ENCODE measurements at places on chromosomes 16 and 17.

GRCh38 chr17:6304894-6305612 lies 129.9 kb downstream of the AIPL1 start:
- no peak overlapping the region for H3K4me3 ChIP-seq
- no peak for DNase-seq
- H3K36me3 ChIP-seq: no peaks in the 10 kb centered on the region
- H3K27ac ChIP-seq: no peak overlapping the region

GRCh38 chr17:51407576-51407975 lies 147.2 kb downstream of the UTP18 start:
- H3K4me3 ChIP-seq: no peak overlapping the region
- H3K36me3 ChIP-seq: no peaks in the 10 kb centered on the region
- no peaks in the 10 kb centered on the region for H3K27me3 ChIP-seq
- no peak overlapping the region for H3K27ac ChIP-seq
- H3K4me1 ChIP-seq: no peaks in the 10 kb centered on the region
- DNase-seq: no peak

- no peak overlapping the region for H3K4me3 ChIP-seq
- no peaks in the 10 kb centered on the region for H3K27me3 ChIP-seq
- H3K4me1 ChIP-seq: no peaks in the 10 kb centered on the region
These were observed 25.5 kb downstream of the ADAMTS18 start for GRCh38 chr16:77409311-77409710.

- H3K4me1 ChIP-seq: no peaks in the 10 kb centered on the region
- no peak overlapping the region for H3K27ac ChIP-seq
- H3K4me3 ChIP-seq: no peak overlapping the region
These were observed 81.6 kb upstream of the ZNF750 start for GRCh38 chr17:82921426-82921825.

DNA sequence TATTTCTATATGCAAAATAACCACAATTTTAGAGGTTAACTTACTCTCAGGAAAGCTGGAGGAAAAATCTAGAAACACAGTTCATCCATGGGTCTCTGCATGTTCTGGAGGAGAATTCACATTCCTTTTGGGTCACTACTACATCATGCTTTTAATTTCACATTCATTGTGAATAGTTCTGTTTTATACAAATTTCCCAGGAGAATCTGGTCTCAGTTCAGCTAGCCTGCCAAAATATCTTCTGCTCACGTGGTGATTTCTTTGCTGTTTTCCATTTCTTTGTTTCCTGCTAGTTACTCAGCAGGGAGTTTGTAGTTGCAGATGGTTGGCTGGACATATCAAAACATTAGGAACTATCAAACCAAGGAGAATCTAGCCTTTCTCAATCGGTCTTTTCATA lies at the start of gene ABCA9:
ABCA9 (minus strand) TSS at position 106 of the 400 bp plus-strand sequence. CDS start 9,801 bp downstream, outside the sequence.
- no peak within 1 kb of the TSS for H3K4me3 ChIP-seq
- no peaks in the 10 kb centered on the region for H3K36me3 ChIP-seq
- H3K27ac ChIP-seq: no peak within 1 kb of the TSS
- H3K27me3 ChIP-seq: no peaks in the 10 kb centered on the region
- H3K4me1 ChIP-seq: peaks cover 8% of the 10 kb centered on the region

- no peak overlapping the region for H3K4me3 ChIP-seq
- no peak for DNase-seq
- H3K36me3 ChIP-seq: no peaks in the 10 kb centered on the region
- H3K4me1 ChIP-seq: no peaks in the 10 kb centered on the region
- H3K27me3 ChIP-seq: no peaks in the 10 kb centered on the region
These were observed 730.7 kb upstream of the KIF2B start for GRCh38 chr17:53092072-53092471.

DNA sequence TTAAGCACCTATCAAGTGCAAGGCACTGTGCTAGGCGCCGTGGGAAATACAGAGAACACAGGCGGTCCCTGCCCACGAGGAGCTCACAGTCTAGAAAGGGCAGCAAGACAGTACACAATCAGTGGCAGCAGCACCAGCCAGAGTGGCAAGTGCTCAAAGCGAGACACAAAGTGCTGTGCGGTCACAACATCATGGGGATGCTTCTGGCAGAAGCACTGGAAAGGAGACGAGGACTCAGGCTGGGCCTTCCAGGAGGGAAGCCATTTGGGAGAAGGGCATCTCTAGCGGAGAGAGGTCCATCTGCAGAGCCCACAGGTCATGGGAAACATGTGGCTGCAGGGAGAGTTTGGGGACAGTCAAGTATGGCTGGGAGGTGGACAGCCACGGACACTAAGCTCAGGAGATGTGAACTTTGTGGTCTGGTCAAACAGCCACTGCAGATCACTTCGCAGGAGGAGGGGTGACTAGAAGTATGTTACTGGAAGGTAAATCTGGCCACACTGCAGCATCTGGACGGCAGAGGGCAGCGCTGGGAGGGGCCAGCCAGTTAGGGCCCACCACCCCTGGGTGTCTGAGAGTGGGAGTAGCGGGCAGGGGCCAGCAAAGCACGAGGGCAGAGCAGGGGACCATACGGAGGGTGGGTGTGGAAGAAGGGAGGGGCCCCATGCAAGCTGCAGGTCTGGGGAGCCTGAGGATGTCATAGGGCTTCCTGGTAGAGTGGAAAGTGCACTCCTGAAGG lies 71.1 kb downstream of the N4BP1 start:
- H3K27me3 ChIP-seq: no peaks in the 10 kb centered on the region
- H3K27ac ChIP-seq: no peak overlapping the region
- DNase-seq: no peak
- H3K36me3 ChIP-seq: no peaks in the 10 kb centered on the region

- no peaks in the 10 kb centered on the region for H3K4me1 ChIP-seq
- H3K27me3 ChIP-seq: no peaks in the 10 kb centered on the region
- no peak for DNase-seq
- H3K36me3 ChIP-seq: no peaks in the 10 kb centered on the region
- no peak within 1 kb of the TSS for H3K4me3 ChIP-seq
- H3K27ac ChIP-seq: no peak within 1 kb of the TSS
These were observed at the start of gene SAMD14 for GRCh38 chr17:50129728-50130558. Gene SAMD14 (minus strand): TSS chr17:50130160. CDS start chr17:50124959, 5,201 bp downstream.

DNA sequence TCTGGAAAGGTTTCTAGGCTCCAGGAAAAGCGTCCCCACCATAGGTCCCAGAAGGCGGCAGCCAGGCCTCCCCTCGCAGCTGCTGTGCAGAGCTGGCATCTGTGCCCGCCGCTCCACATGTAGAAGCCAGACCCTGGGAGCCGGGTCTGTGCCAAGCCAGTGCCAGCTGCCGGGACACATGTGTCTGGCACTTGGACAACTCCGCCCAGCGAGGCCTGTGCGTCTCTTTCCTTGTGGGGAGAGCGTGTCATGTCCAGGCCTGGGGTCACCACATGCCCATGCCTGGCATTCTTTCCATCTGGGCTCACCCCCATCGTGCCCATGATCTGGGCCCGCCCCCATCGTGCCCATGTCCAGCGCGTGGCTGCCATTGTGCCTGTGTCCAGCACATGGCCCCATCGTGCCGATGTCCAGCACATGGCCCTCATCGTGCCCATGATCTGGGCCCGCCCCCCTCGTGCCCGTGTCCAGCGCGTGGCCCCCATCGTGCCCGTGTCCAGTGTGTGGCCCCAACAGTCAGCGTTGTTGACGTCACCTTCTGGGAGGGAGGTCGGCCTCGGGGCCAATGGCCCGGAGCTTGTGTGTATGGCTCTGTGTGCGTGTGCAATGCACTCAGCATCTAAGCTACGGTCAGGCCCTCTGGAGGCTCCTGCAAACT lies 13.3 kb upstream of the ACSF3 start:
- H3K4me1 ChIP-seq: no peaks in the 10 kb centered on the region
- no peaks in the 10 kb centered on the region for H3K36me3 ChIP-seq
- H3K4me3 ChIP-seq: no peak overlapping the region
- no peak for DNase-seq
- H3K27ac ChIP-seq: no peak overlapping the region

DNA sequence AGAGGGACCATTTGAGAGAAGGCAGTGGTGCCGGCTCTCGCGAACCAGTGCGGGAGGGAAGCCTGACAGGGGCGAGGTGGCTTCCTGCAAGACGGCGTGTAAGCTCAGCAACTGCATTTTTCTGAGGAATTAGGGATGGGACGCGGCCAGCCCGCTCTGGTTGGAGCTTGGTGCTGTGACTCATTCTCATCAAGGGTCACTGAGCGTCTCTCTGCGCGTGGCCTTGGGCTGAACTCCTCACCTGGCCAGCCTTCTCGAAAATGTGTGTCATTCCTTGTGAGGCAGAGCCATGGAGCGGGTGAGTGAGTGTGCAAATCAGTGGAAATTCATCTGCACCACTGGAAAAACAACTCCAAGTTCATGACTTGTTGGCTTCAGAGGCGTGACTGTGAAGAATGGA lies 52.8 kb downstream of the NTN1 start:
- H3K27ac ChIP-seq: no peak overlapping the region
- H3K36me3 ChIP-seq: no peaks in the 10 kb centered on the region
- no peak overlapping the region for H3K4me3 ChIP-seq
- H3K27me3 ChIP-seq: no peaks in the 10 kb centered on the region
- H3K4me1 ChIP-seq: no peaks in the 10 kb centered on the region

GRCh38 chr16:26787924-26788323 lies 278.8 kb upstream of the C16orf82 start:
- no peaks in the 10 kb centered on the region for H3K4me1 ChIP-seq
- H3K4me3 ChIP-seq: no peak overlapping the region
- H3K36me3 ChIP-seq: no peaks in the 10 kb centered on the region

DNA sequence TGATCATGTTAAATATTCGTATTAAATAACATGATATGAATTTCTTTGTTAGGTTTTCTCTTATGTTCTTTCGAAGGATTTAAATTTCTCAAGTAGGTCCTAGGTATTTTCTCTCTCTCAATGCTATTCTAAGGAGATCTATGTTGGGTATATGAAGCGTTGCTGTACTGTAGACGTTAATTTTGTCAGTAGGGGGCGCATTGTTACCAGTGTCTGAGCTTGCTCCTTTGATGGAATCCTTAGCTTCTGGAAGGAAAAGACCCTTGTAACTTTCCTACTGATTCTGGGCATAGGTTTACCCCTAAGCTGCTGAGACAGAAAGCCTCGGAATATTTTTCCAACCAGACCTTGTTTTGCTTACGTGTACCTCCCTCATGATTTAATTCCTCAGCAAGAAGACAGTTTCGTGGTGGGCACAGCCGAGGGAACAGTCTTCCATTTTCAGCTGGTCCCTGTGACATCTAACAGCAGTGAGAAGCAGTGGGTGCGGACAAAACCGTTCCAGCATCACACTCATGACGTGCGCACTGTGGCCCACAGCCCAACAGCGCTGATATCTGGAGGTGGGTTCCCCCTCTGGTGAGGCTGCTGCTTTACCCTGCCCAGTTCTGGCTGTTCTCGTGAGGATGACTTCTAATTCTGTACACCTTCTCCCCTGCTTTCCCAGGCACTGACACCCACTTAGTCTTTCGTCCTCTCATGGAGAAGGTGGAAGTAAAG lies 17.9 kb downstream of the UTP4 start:
- DNase-seq: peak; percentile 87
- H3K36me3 ChIP-seq: peaks cover 47% of the 10 kb centered on the region
- no peak overlapping the region for H3K4me3 ChIP-seq
- no peak overlapping the region for H3K27ac ChIP-seq

DNA sequence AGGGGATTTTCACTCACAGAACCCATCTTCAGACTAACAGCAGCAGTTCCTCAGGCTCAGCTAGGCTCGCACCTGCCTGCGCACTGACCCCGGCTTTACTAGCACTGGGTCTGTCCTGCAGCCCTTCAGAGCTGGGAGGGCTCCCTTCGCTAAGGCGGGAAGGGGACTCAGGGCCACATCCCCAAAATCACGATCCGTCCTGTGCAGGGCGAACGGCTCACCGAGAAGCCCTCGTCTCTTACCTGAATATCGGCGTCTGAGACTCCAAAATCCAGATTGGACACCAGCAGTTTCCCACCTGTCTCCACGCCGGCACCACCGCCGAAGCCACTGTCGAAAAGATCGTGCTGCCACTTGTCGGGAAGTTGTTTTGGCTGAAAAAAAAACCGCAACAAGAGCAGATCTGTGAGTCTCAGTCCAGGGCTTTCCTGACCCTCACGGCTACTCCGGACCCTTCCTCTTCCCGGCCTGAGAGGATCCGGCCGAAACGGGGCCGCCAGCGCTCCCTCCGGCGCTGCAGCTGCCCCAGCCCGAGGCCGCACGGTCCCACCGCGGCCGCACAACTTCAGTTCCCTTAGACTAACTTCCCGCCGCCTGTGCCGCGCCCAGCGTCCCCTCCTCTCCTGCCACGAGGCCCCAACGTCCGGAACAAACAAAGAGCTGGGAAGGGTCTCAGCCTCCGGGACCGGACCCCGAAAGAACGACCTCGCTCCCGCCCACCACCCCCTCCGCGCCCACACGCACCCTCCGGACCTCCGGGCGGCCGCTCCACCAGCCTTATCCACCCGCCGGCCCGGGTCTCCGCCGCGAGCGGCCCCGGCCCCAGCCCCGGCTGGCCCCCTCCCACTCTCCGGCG lies 711 bp downstream of the ALYREF start:
- H3K36me3 ChIP-seq: peaks cover 44% of the 10 kb centered on the region
- H3K27ac ChIP-seq: peak overlapping the region; percentile 48
- peaks cover 20% of the 10 kb centered on the region for H3K4me1 ChIP-seq
- H3K27me3 ChIP-seq: no peaks in the 10 kb centered on the region
- peak; percentile 80 for DNase-seq

GRCh38 chr17:41967141-41967920 lies 736 bp downstream of the CNP start:
- peak overlapping the region; percentile 90 for H3K27ac ChIP-seq
- H3K27me3 ChIP-seq: no peaks in the 10 kb centered on the region
- H3K36me3 ChIP-seq: peaks cover 25% of the 10 kb centered on the region
- H3K4me1 ChIP-seq: peaks cover 27% of the 10 kb centered on the region
- DNase-seq: no peak

GRCh38 chr17:39462631-39463375 lies 1.5 kb downstream of the CDK12 start:
- DNase-seq: peak; percentile 61
- H3K36me3 ChIP-seq: peaks cover 14% of the 10 kb centered on the region
- H3K27ac ChIP-seq: no peak overlapping the region
- H3K4me1 ChIP-seq: peaks cover 39% of the 10 kb centered on the region
- no peaks in the 10 kb centered on the region for H3K27me3 ChIP-seq

GRCh38 chr16:48451323-48451722 lies 66.1 kb upstream of the SIAH1 start:
- no peak for DNase-seq

- no peak overlapping the region for H3K4me3 ChIP-seq
- H3K27ac ChIP-seq: no peak overlapping the region
- no peak for DNase-seq
- peaks cover 27% of the 10 kb centered on the region for H3K4me1 ChIP-seq
- H3K27me3 ChIP-seq: no peaks in the 10 kb centered on the region
These were observed 772 bp downstream of the CHD3 start for GRCh38 chr17:7889166-7889955.

GRCh38 chr16:3095869-3096268 lies 3.2 kb downstream of the ZSCAN10 start:
- H3K4me3 ChIP-seq: no peak overlapping the region
- no peak overlapping the region for H3K27ac ChIP-seq

DNA sequence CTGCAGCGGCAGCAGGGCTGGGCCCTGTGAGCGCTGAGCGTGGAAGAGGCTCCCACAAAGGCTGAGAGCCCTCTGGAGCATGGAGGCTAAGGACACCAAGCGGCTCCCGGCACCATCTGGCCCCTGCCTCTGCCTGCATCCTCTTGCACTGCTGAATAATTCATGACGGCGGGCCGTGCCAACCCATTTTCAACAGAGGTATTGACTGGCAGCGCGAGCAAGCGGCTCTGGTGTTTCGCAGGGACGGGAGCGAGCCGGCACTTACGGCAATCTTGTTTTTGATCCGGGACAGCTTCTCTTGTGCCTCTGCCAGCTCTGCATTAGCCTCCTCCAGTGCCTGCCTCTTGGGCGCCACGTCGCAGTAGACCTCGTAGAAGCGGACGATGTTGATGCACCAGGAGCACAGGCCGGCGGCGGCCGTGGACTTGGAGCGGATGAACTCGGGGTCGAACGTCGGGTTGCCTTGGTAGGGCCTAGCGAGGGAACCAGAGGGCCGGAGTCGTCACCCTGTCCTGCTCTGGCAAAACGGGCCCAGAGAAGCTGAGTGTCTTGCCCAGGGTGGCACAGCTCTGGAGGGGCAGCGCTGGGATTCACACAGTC lies 80.4 kb downstream of the PGS1 start:
- no peak overlapping the region for H3K4me3 ChIP-seq
- no peaks in the 10 kb centered on the region for H3K36me3 ChIP-seq
- DNase-seq: no peak

Measured in Karpas-422 (cell line).